ENCODE measurements at places on chromosomes 2 and 18.

GRCh38 chr2:23418461-23418911, 33.5 kb downstream of the KLHL29 start:
- no peak for DNase-seq

DNA sequence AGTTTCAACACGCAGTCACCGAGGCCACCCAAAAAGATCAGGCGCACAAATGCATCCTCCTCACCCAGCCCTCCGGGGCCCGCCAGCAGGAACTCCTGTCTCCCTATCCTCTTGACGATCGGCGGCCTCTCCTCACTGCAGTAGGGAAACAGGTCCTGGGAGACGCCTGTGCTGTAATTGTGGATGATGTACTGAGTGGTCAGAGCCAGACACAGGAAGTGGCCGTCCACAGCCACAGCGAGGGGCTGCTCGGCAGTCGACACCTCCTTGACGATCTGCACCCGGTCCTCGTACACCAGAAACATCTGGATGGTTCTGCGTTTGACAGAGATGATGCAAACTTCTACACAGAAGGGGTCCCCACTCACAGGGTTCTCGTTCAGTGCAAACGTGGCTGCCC, 22.0 kb downstream of the TGFBRAP1 start:
- DNase-seq: no peak

GRCh38 chr2:127565261-127566138, 30.0 kb downstream of the MYO7B start:
- DNase-seq: no peak

DNA sequence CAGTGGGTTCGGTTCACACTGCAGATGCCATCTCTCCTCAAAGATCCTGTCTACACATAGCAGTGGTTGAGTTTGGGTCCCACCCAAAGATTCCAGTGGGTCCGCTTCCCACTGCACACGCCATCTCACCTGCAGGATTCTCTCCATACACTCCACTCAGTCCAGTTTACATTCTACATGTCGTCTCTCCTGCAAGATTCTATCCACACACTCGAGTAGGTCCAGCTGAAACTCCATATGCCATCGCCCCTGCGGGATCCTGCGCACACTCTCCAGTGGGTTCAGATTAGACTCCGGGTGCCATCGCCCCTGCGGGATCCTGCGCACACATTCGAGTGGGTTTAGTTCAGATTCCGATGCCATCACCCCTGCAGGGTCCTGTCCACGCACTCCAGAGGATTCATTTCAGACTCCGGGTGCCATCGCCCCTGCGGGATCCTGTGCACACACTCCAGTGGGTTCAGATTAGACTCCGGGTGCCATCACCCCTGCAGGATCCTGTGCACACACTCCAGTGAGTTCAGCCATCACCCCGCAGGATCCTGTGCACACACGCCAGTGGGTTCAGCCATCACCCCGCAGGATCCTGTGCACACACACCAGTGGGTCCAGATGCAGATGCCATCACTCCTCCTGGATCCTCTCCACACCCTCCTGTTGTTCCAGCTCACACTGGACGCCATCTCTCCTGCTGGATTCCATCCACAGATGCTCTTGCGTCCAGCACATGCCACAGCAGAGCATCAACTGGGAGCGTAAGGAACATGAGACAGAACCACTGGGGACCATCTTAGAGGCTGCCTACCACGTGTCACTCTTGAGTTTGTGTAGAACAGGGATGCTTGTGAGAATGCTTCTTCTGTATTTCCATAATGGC, 3.0 kb upstream of the PXDN start:
- DNase-seq: no peak

DNA sequence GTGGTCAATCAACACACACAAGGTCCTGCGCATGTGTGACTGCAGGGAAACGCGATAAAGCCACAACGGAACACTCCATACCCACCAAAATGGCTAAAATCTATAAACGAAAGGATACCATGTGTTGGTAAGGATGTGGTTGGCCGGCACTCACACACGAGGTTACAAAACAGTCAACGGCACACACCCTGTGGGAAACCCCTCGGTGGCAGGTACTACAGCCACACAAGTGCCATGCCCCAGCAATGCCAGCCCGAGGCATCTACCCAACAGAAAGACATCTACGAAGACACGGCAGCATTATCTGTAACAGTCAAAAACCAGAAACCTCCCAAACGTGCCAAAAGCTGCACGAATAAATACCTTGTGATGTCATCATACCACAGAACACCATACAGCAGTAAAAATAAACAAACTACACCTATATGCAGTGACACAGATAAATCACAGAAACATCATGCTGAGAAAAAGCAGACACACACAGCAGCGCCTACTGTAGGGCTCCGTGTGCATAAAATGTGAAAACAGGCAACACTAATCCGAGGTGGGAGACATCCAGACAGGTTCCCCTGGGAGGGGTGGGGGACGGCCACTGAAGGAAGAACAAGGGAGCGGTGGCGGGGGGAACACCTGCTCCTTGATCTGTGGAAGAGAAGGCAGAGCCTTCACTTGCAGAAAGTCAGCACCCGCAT, 36.7 kb downstream of the HDAC4 start:
- no peak for DNase-seq

DNA sequence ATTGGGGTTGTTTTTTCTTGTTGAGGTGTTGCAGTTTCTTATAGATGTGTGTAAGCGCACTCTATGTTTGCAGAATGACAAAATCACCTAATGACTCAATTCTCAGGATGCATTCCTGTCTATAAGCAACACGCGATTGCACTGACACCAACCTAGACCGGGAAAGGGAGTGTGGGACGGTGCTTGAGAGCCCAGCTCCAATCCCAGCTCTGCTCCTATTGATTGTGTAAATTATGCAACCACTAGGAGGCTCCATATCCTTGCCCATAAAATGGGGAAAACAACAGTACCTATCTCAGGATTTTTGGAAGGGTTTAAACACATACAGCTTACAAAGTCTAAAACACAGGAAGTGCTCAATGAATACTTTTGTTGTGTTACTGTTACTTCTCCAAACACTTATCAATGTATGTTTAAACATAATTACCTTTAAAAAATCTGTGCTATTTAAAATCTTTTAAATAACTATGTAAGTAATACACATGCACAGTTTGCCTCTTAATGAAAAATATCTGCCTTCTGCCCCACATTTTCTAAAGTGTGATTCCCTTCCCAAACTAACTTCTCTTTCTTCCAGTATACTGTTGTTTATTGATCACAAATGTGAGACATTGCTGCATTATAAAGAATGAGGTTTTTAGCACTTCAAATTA, 132.5 kb downstream of the SPHKAP start:
- peak; percentile 68 for DNase-seq

DNA sequence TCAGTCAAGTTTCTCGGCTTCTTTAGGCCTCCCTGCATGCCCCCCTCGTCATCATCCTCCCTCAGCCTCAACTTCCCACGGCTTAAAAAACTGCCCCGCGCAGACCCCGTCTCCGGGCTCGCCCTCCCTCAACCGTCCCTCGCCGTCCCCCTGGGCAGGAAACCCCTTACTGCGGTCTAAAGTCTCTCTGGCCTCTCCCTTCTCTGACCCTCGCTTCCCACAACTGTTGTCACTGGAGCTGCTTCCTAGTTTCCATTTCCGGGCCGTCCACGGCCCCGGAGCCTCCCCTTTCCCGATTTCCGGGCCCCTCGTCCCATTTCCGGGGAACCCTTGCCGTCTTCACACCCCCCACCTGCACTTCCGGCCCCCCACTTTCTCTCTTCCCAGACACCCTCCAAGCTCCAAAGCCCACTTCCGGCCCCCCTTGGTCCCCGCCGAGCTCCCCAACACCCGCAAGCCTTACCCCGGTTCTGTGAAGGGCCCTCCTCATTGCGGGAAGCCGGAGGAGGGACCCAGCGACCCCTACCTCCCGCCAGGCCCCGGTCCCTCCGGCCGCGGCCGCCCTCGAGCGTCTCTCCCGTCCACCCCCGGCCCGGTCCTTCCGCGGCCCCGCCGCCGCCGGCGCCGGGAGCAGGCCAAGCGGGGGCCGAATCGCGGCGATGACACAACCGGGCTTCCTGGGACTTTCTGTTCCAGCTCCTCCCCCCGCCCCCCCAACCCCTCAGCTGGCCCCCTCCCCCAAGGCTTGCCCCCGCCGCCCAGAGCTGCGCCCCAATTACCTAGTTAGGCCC, 513 bp downstream of the TRIP12 start:
- peak; percentile 80 for DNase-seq

- no peak for DNase-seq
Observed at GRCh38 chr2:147485210-147485851, 359.5 kb upstream of the ACVR2A start.

DNA sequence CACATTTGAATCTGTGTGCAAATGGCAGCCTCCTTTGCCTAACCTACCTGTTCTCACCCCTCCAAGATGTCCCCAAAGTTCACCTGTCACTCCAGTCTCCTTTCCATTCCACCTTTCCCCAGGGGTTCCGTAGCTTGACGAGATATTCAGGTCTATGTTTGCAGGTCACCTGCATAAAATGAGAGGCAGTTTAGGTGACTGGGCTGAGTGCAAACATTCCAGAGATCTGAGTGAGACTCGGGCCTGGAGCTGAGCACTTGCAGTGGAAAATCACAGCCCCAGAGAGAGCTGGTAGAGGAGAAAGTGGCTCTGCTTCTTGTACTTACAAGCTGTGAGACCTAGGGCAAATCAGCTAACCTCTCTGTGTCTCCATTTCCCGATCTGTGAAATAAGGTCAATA, 20.1 kb downstream of the CAPN14 start:
- no peak for DNase-seq

DNA sequence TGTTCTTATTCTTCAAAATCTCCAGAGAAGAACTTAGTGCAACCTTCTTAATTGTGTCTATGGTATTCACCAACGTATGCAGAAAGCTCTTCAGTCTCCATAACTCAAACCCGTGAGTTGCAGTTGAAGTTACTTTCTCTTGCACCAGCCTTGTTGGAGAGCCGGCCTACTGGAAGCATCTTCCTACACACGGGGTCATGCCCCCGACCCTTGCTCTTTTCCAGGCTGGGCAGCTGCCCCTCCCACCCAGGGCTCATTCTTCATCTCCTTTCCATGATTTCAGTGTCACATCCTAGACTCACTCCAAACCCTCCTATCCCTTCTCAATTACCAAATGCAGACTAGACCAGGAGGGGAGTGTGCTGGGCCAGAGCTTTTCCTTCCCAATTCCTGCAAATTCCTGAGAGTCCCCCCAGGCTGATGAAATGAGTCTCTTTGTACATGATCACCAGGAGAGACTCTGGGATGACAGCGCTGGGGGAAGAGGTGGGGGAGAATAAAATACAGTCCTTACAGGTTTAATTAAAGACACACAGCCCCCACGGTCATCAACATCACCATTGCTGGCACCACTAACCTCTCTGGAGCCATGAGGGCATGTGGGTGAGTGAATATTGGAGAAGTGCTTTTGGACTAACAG, 75.3 kb downstream of the COLEC12 start:
- no peak for DNase-seq

Data from tongue (tissue), 3 donors.